ENCODE measurements at places on chromosomes 7 and 10. TPM values are rescaled to one million over a fixed set of nuclear protein-coding genes. Genes with fewer than 3 reads are reported as not detected.

CALCR gene
- total RNA-seq, result not detected

SNX8 gene
- total RNA-seq, result 31.8 TPM

NEUROD6 gene
- total RNA-seq, result not detected

HYAL4 gene
- not detected for total RNA-seq

DNAH11 gene
- total RNA-seq, result 5.9 TPM

HKDC1 gene
- 0.42 TPM for total RNA-seq

PDGFA gene
- total RNA-seq, result 28.1 TPM

SPDYE2B gene
- not detected for total RNA-seq

RET gene
- total RNA-seq, result not detected

IL15RA gene
- 25.5 TPM for total RNA-seq

TSPAN14 gene
- total RNA-seq, result 64.5 TPM

LRRD1 gene
- not detected for total RNA-seq

ZNF488 gene
- total RNA-seq, result 0.08 TPM

ATP6V0A4 gene
- total RNA-seq, result 0.42 TPM

ARHGEF35 gene
- 1.1 TPM for total RNA-seq

OR2A12 gene
- total RNA-seq, result not detected

XRCC2 gene
- total RNA-seq, result 26.7 TPM

SMO gene
- 0.08 TPM for total RNA-seq

NEUROG3 gene
- 0.78 TPM for total RNA-seq

CPA4 gene
- total RNA-seq, result 0.22 TPM

CTAGE4 gene
- 4.2 TPM for total RNA-seq

TMEM139 gene
- total RNA-seq, result 0.86 TPM

MOGAT3 gene
- not detected for total RNA-seq

IGF2BP3 gene
- 0.67 TPM for total RNA-seq

GSTO2 gene
- 0.28 TPM for total RNA-seq

ZNF25 gene
- total RNA-seq, result 9.5 TPM

DBF4 gene
- total RNA-seq, result 50.8 TPM

SORBS1 gene
- total RNA-seq, result 1.1 TPM

GPR15LG gene
- total RNA-seq, result not detected

NCF1 gene
- 2.2 TPM for total RNA-seq

LRRC18 gene
- total RNA-seq, result not detected

CCZ1 gene
- total RNA-seq, result 133 TPM

DYDC2 gene
- total RNA-seq, result not detected

GPRIN2 gene
- not detected for total RNA-seq

SAP25 gene
- 7.6 TPM for total RNA-seq

Data from activated T-helper 17 cell treated with anti-CD3 and anti-CD28 coated beads, Interleukin-2, amount 50 U/mL, for 72 hours (primary cell).